ENCODE measurements at places on chromosomes 1 and 21.
A peak's percentile ranks its signal among the peaks of the same experiment; 100 is the strongest.

DNA sequence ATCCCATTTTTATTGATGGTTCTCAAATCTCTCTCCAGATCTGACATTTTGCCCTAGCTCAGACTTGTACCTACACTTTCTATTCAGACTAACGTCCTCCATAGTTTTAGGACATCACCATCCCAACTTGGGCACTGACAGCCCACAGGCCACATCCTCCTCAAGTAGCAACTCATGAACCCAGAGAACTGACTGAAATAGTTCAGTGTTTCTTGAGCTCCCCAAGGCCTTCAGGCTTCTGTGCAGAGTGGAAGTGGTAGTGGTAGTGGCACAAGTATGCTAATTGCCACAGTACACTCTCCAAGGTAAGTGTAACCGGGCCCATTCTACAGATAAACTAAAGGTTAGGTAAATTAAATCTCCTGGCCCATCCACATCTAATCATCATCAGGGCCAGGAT is 112.6 kb downstream of the SLC45A1 start:
- no peak for DNase-seq

DNA sequence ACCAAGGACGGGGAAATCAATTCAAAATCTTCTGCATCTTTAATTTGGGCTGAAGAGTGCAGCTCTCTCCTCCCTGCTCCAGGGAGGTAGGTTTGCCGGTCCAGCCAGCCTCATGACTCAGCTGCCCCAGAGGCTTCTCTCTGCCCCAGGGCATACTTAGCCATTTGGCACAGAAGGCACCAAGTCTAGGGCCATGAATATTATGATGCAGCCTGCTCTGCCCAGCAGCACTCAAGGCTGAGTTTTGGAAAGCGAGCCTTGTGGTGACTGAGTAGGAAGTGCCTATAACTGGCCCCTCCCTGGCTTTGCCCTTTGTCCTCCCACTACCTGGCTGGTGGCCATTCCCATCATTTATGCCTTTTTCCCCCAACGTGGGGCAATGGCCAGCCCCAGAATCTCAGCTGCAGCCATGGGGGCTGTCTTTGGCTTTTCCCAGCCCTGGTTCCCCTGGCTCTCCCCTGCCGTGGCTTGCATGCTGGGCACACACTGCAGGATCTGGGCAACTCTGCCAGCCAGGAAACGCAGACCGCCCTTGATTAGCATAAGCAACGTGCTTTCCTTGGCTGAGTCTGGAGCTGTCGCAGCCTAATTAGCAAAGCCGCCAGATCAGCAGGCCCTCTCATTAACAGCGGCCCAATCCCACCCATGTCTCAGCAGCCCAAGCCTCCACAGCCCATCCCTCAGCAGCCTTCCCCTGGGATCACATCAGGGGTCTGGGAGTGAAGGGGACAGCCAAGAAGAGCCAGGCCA is 258.6 kb upstream of the TMEM51 start:
- no peak for DNase-seq

DNA sequence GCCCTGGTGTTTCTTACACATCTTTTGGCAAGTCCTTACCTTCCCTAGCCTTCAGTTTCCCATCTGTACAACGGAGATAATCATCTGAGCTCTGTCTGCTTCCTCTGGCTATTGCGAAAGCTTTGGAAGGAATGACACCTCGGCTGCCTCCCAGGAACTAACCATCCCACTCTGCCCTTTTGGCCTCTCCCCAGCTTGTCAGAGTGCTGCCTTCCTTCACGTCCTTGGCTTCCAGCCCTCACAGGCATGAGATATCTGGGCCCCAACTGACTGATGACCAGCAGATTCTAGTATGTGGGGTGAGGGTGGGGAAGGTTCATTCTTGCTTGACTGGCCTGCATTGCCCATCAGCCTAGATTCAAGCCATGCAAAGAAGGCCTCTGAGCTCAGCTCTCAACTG is 253.1 kb upstream of the FGGY start:
- DNase-seq = no peak

- no peak for DNase-seq
These were observed 43.0 kb downstream of the SPATA17 start for GRCh38 chr1:217674028-217674729.

- DNase-seq = no peak
These were observed 39.4 kb upstream of the VTCN1 start for GRCh38 chr1:117250061-117250606.

DNA sequence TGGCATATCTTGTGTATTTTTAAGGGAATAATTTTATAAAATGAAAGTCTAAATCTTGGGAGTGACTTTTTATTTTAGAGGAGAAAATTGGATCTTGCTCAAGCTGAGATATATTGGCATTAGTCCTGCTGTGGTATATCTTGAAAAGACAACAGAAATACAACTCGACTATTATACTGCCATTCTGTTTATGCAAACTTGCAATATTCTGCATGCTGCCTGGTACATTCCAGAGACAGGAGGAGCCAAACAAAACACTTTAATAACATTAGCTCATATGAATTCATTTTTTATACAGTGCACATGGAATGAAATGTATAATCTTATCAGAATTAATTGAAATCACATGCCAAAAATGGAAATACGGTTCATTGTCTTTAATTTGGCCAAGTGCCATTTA is 176.0 kb upstream of the NRIP1 start:
- no peak for DNase-seq

DNA sequence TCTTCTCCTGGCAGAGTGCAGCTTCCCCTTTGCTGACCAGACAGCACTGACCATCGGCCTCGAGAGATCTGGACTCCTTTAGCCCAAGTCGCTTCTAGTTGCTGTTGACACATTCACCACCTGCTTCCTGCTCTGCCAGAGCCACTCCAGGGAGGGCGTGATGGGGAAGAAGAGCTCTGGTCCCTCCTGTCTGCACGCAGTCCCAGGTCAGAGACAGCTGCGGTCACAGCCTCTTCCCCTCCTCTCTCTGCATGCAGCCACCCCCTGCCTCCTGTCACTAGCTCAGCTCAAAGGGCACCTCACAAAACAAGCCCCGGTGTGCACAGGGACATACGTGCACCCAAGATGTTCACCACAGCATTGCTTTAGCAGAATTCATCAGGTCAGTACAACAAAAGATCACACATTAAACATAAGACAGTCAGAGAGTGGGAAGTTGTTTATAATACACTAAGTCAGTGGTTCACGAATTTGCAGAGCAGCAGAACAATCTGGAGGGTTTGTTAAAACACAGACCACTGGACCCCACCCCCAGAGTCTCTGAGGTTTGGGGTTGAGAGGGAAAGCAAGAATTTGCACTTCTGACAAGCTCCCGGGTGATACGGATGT is 132.9 kb downstream of the SYF2 start:
- no peak for DNase-seq

- DNase-seq = peak; percentile 31
These were observed 2.0 kb downstream of the EPHB2 start for GRCh38 chr1:22712502-22713271.

DNA sequence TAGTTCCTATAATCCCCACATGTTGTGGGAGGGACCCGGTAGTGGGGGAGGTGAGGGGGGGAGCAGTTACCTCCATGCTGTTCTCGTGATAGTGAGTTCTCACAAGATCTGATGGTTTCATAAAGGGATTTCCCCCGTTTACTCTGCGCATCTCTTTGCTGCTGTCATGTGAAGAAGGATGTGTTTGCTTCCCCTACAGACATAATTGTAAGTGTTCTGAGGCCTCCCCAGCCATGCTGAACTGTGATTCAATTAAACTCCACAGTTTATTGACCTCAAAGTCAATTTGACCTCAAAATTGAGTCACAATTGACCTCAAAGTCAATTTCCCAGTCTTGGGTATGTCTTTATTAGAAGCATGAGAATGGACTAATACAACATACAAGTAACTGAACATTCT is 19.7 kb downstream of the DPH5 start:
- no peak for DNase-seq

DNA sequence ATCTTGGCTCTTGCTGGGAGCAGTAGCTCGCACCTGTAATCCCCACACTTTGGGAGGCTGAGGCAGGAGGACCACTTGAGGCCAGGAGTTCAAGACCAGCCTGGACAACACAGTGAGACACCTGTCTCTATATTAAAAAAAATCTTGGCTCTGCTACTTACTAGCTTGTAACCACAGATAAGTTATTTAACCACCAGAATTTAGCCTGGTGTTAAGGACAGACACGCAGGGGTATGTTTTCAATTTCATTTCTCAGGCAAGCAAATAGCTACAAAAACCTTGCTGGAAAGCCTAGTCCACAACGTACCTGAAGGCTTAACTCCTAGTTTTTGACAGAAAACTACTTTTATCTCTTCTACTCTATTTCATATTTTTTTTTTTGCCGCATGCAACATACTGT is 24.8 kb upstream of the GFI1 start:
- no peak for DNase-seq

DNA sequence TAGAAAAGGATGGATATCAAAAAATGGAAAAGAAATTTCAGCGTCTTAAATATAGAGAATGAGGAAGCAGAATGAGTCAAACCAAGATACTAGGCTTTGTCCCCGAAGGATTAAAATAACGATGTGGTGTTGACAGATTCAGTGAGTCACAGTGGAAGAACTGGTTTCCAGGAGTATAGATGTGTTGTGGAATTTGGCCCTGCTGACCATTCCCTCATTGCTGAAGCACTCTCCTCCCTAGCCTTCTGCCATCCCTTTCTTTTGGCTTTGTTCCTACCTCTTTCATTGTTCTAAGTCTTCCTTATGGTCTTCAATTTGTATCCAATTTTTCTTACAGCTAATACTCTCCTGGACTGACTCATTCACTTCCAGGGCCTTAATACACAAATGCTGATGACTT is 23.1 kb upstream of the USP25 start:
- no peak for DNase-seq

DNA sequence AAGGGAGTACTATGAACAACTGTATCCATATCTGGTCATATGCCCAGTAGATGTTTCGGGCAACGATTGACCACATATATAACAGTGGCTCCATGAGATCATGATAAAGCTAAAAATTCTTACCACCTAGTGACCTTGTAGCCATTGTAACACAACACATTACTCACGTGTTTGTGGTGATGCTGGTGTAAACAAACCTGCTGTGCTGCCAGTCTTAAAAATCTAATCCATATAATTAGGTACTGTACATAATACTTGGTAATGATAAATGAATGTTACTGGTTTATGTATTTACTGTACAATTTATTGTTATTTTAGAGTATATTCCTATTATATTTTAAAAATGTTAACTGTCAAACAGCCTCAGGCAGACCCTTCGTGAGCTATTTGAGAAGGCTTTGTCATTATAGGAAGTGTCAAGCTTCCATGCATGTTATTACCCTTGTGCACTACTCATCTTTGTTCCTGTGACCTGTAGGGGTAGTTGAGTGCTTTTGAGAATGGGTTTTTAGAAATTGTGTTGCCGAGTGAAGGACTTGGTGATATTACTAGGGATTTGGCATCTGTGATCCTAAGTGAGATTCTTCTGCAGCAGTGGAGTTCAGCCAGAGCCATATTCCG is 23.6 kb downstream of the DIP2A start:
- DNase-seq = no peak

DNA sequence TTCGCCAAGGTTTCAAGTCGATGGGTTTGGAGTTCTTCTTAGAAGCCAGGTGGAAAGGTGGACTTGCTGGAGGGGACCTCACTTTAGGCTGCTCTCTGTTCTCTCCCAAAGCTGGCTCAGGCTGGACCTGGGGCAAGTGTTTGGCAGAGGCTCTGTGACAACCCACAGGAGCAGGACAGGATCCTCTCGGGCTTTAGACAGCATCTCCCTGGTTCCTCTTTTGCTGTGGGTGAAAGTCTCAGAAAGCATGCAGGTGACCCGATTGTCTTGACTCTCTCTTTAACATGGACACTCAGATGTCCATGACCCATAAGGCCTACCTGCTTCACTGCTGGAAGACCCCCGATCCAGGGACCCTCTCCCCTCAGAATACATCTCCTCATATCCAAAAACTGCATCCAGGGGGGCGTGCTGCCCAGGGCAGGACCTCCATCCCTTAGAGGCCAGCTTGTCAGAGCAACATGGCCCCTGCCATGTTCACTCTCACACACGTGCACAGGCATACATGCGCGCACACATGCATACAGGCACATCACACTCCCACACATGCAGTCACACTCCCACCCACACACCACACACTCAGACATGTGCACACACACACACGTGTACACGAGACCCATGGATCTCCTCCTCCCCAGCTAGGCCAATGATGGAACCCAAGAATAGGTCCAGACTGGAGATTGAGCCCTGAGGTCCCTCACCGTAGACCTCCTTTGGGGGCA is 21.3 kb downstream of the MRPL37 start:
- no peak for DNase-seq

GRCh38 chr1:197320991-197321531 is 53.0 kb downstream of the CRB1 start:
- no peak for DNase-seq

- no peak for DNase-seq
These were observed 113.1 kb upstream of the FGGY start for GRCh38 chr1:59183749-59184317.

- DNase-seq = no peak
These were observed 180.4 kb downstream of the FOXD2 start for GRCh38 chr1:47618222-47618720.

DNA sequence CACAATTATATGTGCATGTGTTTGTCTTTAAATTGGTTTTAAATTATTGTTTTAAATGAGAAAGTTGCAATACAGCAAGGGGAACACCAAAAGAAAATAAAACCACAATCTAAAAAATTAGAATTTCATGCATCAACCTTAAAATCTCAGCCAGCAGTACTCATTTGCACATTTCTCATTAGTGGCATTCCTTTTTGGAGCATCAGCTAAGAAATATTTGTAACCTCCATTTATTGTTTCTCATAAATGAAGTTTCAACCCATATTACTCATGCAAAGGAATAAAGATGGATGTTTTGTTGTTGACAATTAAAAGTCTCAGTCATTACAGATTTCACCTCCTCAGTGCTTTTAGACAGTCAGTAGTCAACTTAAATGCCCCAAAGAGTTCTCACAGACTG is 160.1 kb downstream of the TBX15 start:
- DNase-seq = no peak

GRCh38 chr1:155884031-155884960 is 24.9 kb downstream of the SYT11 start:
- no peak for DNase-seq

All from 8988T (cell line).